Heart right ventricle (tissue), 16 donors: ENCODE measurements at places on chromosomes 6 and 20. TPM values are rescaled to one million over a fixed set of nuclear protein-coding genes. Genes with fewer than 3 reads are reported as not detected.

GRCh38 chr6:100745419-100746041 is 135.6 kb downstream of the ASCC3 start:
- H3K27ac ChIP-seq = no peak overlapping the region
- H3K27me3 ChIP-seq = no peaks in the 10 kb centered on the region
- no peak for DNase-seq
- H3K36me3 ChIP-seq = peaks cover 39% of the 10 kb centered on the region
- no peak overlapping the region for H3K4me3 ChIP-seq

Gene CTAGE9
- total RNA-seq = not detected

- H3K27ac ChIP-seq = no peak overlapping the region
- peaks cover 20% of the 10 kb centered on the region for H3K4me1 ChIP-seq
- no peak overlapping the region for H3K4me3 ChIP-seq
- DNase-seq = no peak
- no peaks in the 10 kb centered on the region for H3K36me3 ChIP-seq
- no peaks in the 10 kb centered on the region for H3K27me3 ChIP-seq
These were observed 142.9 kb downstream of the HIVEP2 start for GRCh38 chr6:142802124-142802523.

DNA sequence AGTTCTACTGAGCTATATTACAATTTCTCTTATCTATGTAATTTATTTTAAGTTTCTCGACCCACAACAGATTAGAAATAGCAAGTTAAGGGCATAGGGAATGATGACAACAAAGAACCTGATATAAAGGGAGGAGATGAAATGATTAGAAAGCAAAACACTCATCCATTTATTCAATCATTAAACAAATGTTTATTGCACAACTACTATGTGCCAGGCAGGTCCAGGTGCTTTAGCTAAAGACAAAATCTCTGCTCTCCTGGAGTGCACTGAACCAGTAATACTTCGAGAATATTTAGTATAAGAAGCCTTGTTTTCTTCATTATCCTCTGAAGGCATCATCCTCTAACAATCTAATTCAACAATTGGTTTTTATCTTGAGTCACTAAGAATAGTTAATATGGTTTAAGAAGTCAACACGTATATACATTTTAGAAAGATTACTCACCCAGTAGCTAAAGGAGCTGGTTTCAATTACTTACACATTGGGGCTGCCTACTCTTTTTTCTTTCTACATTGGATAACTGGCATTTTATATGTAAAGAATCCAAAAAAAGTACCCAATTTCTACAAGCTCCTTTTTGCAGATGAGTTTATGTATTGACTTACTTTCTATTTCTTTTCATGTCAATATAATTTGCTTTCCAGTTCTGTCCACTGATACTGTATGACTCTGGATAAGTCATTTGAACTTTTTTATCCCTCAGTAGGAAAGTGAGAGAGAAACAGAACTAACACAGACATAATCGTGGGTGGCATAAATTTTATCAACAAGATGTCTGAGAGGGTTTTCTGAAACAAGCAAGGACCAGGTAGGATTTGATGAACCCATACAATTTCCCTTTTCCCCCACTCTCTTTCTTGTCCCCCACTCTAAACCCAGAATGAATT is 312.6 kb downstream of the CLIC5 start:
- no peaks in the 10 kb centered on the region for H3K27me3 ChIP-seq
- H3K4me3 ChIP-seq = no peak overlapping the region
- no peak for DNase-seq
- H3K36me3 ChIP-seq = no peaks in the 10 kb centered on the region

DNA sequence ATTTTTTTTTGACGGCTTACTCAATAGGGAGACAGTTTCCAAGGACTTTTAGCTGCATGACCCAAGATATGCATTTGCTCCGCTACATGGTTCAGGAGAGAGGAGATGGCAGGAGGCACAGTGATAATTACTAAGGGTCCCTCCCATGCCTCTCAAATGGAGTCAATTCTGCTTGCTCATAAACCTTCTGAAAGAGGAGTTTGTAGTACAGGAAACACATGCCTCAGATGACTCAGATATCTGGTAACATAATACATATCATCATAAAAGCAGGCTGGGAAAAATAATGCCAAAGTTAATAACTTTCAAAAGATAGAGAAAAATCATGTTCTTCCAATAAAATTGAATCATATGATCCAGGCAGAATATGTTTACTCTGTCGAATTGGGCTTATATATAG is 97.6 kb upstream of the DEFB112 start:
- no peaks in the 10 kb centered on the region for H3K4me1 ChIP-seq
- H3K27me3 ChIP-seq = no peaks in the 10 kb centered on the region
- DNase-seq = no peak
- no peak overlapping the region for H3K4me3 ChIP-seq

Gene NRM
- 2.3 TPM for total RNA-seq

Gene FAM83C
- total RNA-seq = not detected

- H3K36me3 ChIP-seq = peaks cover 5% of the 10 kb centered on the region
- no peak overlapping the region for H3K4me3 ChIP-seq
- H3K4me1 ChIP-seq = no peaks in the 10 kb centered on the region
- H3K27ac ChIP-seq = no peak overlapping the region
- no peak for DNase-seq
These were observed 37.7 kb downstream of the INSM1 start for GRCh38 chr20:20405623-20406022.

DNA sequence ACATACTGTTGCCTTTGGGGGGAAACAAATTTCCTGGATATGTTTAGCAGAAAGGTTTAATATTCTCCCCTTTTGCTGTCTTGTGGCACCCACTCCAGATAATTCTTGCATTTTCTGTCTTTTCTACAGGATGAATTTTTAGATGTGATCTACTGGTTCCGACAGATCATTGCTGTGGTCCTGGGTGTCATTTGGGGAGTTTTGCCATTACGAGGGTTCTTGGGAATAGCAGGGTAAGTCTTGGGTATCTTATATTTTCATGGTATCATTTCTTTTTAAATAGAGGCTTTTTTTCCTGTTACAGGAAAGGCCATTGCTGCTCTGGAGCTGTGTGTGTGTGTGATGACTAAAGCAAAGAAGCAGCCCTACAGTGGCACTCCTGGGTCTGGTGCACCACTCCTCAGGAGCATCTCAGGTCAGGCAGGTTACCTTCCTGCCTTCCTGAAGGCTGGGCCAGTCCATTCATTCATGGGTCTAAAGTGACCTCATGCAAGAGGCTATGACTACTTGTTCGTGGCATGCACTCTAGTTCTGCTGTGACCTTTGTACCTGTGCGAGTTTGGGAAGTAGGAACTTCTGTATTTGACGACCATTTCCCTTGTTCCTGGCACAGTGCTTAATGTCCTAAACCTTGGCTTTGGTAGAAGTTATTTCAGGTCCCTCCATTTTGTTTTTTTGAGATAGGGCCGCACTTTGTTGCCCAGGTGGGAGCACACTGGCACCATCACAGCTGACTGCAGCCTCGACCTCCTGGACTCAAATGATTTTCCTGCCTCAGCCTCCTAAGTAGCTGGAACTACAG is 2.2 kb downstream of the RAB5IF start:
- no peak overlapping the region for H3K4me3 ChIP-seq
- peaks cover 50% of the 10 kb centered on the region for H3K36me3 ChIP-seq
- peaks cover 16% of the 10 kb centered on the region for H3K4me1 ChIP-seq

DNA sequence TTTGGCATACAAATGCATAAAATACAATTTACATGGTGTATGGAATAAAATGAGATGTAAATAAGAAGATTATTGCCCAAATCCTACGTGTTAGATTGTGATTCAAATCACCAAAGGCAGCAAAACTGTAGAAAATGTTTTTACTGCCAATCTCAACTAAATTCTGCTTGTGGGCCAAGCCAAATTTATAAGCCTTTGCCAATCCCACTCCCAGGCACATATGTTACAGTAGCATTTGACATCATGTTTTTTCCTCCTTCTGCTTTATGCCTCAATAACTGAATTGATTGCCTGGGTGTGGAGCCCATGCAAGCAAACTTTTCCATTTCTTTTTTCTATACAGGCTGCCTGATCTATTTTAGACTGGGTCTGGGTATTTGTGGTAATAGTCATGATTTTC is 36.3 kb upstream of the LRRC1 start:
- H3K36me3 ChIP-seq = no peaks in the 10 kb centered on the region
- H3K27me3 ChIP-seq = no peaks in the 10 kb centered on the region
- H3K27ac ChIP-seq = no peak overlapping the region
- no peak for DNase-seq

Gene OGFR
- 17.3 TPM for total RNA-seq

DNA sequence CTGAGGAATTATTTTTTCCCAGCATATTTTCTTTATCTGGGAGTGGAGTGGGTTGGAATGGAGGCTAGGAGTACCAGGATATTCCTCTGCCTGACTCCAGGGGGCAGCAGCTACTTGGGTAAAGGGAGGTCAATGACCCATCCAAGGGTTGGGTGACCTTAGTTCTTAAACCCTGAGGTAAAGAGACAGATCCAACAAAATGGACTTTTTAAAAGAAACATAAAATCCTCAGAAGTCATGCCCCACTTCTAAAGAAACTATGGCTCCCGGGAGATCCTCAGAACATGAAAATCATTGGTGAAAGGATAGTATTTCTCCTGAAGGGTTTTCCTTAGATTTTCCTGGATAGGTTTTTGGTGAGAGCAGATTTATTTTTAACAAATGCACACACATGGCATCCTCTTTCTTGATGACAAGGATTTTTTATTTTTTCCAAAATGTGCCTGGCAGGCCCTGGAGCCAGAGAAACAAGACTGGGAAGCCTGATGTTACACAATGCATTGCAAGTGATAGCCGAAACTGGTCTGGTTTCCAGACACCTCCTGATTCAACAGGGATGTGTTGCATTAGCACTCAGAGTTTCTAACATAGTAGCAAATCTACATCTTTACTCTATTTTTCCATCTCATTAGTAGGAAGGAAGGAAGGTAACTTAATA is 240.9 kb upstream of the BTBD3 start:
- no peak overlapping the region for H3K4me3 ChIP-seq
- DNase-seq = peak; percentile 56
- H3K27me3 ChIP-seq = no peaks in the 10 kb centered on the region
- peaks cover 3% of the 10 kb centered on the region for H3K4me1 ChIP-seq
- H3K27ac ChIP-seq = no peak overlapping the region
- no peaks in the 10 kb centered on the region for H3K36me3 ChIP-seq

- H3K27ac ChIP-seq = no peak overlapping the region
- H3K36me3 ChIP-seq = no peaks in the 10 kb centered on the region
- peaks cover 5% of the 10 kb centered on the region for H3K27me3 ChIP-seq
- H3K4me3 ChIP-seq = no peak overlapping the region
- DNase-seq = no peak
These were observed 242.9 kb downstream of the CDC5L start for GRCh38 chr6:44630125-44631028.

GRCh38 chr20:61346996-61347395 is 94.9 kb downstream of the CDH4 start:
- no peaks in the 10 kb centered on the region for H3K36me3 ChIP-seq
- DNase-seq = no peak
- H3K4me1 ChIP-seq = no peaks in the 10 kb centered on the region
- H3K27me3 ChIP-seq = peaks cover 11% of the 10 kb centered on the region

Gene HLA-G
- total RNA-seq = not detected

GRCh38 chr6:122092366-122092765 is 307.1 kb upstream of the HSF2 start:
- H3K36me3 ChIP-seq = no peaks in the 10 kb centered on the region
- no peak overlapping the region for H3K27ac ChIP-seq
- H3K4me1 ChIP-seq = no peaks in the 10 kb centered on the region
- no peaks in the 10 kb centered on the region for H3K27me3 ChIP-seq

DNA sequence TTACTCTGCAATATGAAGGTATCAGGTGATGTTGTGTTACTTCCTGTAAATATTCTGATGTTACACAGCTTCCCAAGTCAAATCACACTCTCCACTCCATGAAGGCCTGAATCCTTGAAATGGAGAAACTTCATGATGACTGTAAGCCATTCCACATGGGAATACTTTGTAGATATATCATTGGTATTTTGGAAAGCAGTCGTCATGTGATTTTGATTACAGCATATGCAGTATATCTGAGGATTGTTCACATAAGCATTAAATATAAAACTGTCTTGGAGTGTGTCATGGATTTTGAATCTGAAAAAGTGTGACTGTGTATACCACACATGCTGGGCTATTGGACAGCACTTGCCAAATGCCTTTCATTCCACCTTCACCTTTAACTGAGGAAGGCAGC is 118.3 kb upstream of the EXOC2 start:
- no peaks in the 10 kb centered on the region for H3K4me1 ChIP-seq
- DNase-seq = no peak
- no peaks in the 10 kb centered on the region for H3K36me3 ChIP-seq
- H3K27me3 ChIP-seq = no peaks in the 10 kb centered on the region

Gene EFCAB8
- total RNA-seq = not detected

Gene CENPW
- total RNA-seq = not detected

DNA sequence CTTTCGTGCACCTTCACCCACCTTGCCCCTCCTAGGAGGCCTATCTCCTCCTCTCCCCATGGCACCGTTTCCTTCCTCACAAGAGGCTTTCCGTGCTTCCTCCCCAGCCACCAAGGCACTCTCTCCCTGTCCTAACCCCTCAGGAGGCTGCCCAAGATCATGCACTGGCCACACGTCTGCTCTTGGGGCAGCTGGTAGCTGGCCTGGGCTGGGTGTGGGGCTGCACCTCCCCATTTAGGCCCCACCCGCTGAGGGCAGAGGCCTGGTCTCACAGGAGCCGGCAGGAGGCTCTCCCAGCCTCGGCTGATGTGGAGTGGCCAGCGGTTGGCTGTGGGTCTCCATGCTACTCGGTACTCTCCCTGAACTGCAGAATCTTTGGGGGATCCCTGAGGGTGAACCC is 13.6 kb downstream of the NOL4L start:
- H3K36me3 ChIP-seq = no peaks in the 10 kb centered on the region
- no peak overlapping the region for H3K27ac ChIP-seq
- H3K27me3 ChIP-seq = no peaks in the 10 kb centered on the region
- DNase-seq = no peak
- H3K4me3 ChIP-seq = no peak overlapping the region
